OCI-M1 (cell line): ENCODE measurements at places on chromosomes 1 and 21.

GRCh38 chr1:184881941-184882913, 92.1 kb downstream of the NIBAN1 start:
- DNase-seq, result no peak

GRCh38 chr1:244821134-244821533, 14.3 kb upstream of the COX20 start:
- no peak for DNase-seq

GRCh38 chr1:51950701-51951100, 39.8 kb downstream of the RAB3B start:
- DNase-seq, result no peak

- DNase-seq, result no peak
Measured at GRCh38 chr1:79556189-79556588, 549.7 kb upstream of the ADGRL4 start.

GRCh38 chr1:159936273-159936904, 9.0 kb downstream of the IGSF9 start:
- DNase-seq, result peak; percentile 87

GRCh38 chr21:35083246-35083645, 34.1 kb upstream of the RUNX1 start:
- DNase-seq, result no peak

DNA sequence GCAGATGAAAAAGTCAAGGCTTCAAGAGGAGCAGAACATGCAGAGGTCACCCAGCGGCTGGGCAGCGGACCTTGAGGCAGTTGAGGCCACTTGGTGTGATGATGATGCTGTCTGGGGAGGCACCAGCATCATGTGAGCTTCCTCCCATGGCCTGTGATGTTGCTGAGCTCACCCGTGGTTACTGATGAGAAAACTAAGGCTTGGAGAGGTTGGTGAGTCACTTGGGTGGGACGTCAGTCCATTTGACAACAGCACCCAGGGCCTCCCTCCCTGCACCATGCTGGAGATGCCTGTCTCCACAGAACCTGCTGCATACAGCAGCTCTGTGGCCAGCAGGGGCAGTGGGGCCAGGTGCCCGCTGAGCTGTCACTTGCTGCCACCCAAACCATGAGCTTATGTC, 146.8 kb downstream of the NPHP4 start:
- DNase-seq, result no peak

DNA sequence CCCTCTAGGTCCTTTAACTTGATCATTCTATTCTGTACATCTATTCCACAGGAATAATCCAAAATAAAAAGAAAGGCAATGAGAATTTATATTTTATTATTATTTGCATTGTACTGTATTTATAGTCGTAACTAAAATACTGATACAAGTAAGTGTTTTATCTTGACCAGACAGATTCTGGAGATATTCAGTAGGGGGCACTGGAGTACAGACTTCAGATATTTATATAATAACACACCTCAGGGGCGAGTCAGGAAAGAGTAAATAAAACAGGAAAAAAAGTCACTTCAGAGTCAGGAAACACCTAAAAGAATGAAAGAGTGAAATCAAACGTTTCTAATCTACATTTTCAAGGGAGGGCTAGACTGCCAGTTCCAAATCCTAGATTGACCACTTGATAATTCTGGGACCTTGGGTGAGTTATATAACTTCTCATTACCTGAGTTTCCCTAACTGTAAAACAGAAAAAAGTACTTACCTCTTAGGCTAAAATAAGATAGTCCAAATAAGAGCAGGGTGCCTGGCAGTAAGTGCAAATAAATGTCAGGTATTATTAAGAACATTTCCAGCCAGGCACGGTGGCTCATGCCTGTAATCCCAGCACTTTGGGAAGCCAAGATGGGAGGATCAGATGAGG, 31.1 kb upstream of the MTF1 start:
- DNase-seq, result peak; percentile 76

DNA sequence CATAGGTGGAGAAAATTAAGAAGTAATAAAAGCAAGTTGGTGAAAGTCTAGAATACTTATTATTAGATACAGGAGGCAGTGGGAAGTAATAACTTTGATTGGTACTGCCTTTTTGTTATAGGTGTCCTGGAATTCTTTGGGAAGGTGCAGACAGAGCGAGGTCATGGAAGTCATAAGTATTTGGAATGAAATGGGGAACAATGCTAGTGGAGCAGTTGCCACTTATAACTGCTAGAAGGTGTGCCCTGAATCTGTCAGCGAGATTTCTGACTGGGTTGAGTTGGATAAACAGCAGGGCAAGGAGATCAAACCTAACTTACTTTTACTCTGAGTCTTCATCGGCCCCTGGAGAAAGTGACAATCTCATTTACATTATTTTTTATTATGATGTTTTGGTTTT, 69.6 kb downstream of the LHX9 start:
- DNase-seq, result no peak

- no peak for DNase-seq
Measured at GRCh38 chr1:36760081-36760480, 274.2 kb downstream of the GRIK3 start.

DNA sequence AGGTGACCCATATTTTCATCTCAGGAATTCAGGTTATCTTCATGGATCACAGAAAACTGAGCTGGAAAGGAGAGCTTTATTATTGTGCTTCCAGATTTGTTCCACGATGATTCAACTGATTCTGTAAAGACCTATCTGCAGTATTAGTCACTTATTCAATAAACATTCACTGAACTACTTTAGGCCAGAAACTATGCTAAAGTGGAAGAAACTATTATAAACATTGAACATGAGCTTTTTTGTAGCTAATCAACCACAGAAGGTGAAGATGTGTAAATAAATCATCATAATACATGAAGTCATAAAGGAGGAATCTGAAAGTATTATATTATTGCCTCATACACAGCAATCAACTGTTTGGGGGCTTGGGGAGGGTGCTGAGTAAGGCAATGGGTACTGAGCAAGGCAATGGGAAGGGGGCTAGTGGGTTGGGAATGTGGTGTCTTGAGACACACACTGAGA, 30.6 kb upstream of the EXO1 start:
- DNase-seq, result no peak

DNA sequence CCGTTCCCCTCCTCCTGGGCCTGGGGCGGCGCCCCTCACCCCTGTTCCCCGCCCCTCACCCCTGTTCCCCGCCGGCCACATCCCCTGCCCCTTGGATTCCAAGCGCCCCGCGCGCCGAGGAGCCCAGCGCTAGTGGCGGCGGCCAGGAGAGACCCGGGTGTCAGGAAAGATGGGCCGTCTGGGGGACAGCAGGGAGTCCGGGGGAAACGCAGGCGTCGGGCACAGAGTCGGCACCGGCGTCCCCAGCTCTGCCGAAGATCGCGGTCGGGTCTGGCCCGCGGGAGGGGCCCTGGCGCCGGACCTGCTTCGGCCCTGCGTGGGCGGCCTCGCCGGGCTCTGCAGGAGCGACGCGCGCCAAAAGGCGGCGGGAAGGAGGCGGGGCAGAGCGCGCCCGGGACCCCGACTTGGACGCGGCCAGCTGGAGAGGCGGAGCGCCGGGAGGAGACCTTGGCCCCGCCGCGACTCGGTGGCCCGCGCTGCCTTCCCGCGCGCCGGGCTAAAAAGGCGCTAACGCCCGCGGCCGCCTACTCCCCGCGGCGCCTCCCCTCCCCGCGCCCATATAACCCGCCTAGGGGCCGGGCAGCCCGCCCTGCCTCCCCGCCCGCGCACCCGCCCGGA, at the start of gene TP73:
TP73 (plus strand) TSS at position 587 of the 618 bp plus-strand sequence. CDS start 29,850 bp downstream, outside the sequence.
- DNase-seq, result no peak

GRCh38 chr1:169363046-169363730, 4.4 kb downstream of the NME7 start:
- DNase-seq, result no peak

DNA sequence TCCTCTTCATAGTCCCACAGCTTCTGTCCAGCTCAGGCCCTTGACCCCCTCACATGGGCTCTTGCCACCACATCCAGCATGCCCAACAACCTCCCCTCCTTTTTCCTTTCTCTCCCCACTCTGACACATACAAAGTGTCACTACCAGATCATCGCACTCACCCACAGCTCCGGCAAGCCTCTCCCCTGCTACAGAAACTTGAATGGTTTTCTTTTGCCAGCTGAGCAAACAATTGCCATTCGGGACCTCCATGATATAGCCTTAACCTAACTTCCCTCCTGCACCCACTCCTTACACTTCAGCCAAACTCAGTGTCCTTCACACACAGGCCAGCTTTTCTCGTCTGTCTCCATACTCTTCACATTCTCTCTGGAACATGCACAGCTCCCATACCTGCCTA, 43.3 kb downstream of the MAB21L3 start:
- no peak for DNase-seq

GRCh38 chr1:60874718-60875117, 207.6 kb upstream of the NFIA start:
- DNase-seq, result peak; percentile 38

GRCh38 chr1:94401206-94401605, 17.0 kb upstream of the ABCD3 start:
- no peak for DNase-seq

GRCh38 chr1:37068897-37069296, 34.6 kb upstream of the GRIK3 start:
- DNase-seq, result no peak

- DNase-seq, result no peak
Measured at GRCh38 chr1:228140724-228141225, 696 bp downstream of the GUK1 start.

DNA sequence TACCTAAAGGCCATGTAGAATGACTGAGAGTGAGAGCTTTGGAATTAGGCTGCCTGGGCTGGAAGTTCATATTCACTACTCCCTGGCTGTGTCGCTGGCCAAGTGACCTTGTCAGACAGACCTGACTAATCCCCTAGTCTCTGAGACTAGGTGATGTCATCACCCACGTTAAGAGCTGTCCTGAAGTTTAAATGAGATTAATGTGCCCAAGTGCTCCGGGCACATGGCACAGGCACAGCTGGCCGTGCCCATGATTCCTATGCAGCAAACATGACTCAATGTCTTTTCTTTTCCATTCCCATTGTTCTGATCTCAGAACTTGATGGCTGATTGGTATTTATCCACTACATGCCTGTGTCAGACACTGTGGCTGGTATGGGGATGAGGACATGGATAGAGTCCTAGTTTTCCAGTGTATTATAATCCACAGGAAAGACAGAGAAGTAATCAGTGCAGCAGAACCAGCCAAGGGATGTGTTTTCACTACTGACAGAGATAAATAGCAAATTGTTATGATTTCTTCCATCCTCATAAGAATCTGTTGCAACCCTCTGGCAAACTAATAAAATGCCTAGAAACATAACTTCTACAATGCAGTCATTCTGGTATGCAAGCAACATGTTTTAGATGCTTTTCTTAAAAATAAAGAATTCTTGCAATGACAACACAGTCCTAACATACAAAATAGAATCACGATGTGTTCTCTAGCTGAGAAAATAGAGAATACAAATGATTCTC, 180.9 kb downstream of the PCP4 start:
- no peak for DNase-seq
